ENCODE measurements at places on chromosomes 5 and 9. TPM values are rescaled to one million over a fixed set of nuclear protein-coding genes. Genes with fewer than 3 reads are reported as not detected.

- no peaks in the 10 kb centered on the region for H3K4me1 ChIP-seq
- H3K4me3 ChIP-seq: no peak overlapping the region
- H3K27ac ChIP-seq: no peak overlapping the region
- no peak for DNase-seq
- H3K27me3 ChIP-seq: no peaks in the 10 kb centered on the region
These were observed 23.9 kb upstream of the KDM4C start for GRCh38 chr9:6733831-6734230.

- H3K4me3 ChIP-seq: peak overlapping the region; percentile 69
- H3K36me3 ChIP-seq: peaks cover 3% of the 10 kb centered on the region
- DNase-seq: no peak
- H3K27me3 ChIP-seq: no peaks in the 10 kb centered on the region
- peak overlapping the region; percentile 14 for H3K27ac ChIP-seq
These were observed 16.4 kb upstream of the RUFY1 start for GRCh38 chr5:179533907-179534306.

DNA sequence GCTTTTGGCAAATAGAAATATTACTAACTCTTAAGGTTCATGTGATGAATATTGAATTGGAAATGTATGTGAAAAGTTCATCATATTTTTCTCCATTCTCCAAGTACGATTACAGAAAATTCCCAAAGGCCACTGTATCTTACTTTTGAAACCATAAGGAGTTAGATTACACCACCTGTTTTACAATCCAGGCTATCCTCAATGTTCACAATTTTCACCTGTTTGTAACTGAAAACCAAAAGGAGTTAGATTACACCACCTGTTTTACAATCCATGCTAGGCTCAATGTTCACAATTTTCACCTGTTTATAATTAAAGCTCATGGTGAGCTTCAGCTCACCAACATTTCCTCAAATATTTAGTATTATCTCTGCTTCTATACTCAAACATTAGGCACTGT, 188.0 kb downstream of the HCN1 start:
- H3K36me3 ChIP-seq: no peaks in the 10 kb centered on the region
- H3K4me1 ChIP-seq: no peaks in the 10 kb centered on the region
- H3K27ac ChIP-seq: no peak overlapping the region

DNA sequence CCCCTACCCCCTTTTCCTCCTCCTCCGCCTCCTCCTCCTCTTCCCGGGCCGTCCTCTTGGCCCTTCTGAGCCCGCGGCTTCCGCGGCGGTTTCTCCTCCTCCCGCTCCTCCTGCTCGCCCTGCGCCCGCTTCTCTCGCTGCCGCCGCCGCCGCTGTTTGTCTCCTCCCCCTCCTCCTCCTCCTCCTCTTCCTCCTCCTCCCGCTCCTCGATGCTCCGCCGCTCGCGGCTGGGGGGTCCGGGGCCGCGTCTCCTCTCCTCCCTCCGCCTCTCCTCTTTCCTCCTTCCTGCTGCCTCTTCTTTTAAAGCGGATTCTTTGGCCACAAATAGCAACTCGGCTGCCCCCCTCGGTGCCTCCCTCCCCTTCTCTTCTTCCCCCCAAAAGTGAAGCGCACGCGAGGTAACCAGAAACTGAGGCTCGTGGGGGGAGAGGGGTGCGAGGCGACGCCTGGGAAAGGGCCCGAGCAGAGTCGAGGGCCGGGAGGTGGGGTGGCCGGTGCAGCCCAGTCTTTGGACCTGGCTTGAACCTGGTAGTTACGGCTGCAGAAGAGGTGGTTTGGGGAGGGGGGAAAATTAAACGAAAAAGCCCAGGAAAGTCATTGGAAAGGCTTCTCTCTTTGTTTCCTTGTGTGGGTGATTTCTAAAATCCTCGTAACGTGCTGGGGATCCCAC, 1058.5 kb upstream of the DMAC1 start:
- no peaks in the 10 kb centered on the region for H3K36me3 ChIP-seq
- peaks cover 61% of the 10 kb centered on the region for H3K27me3 ChIP-seq
- DNase-seq: peak; percentile 21
- peak overlapping the region; percentile 70 for H3K4me3 ChIP-seq
- peaks cover 5% of the 10 kb centered on the region for H3K4me1 ChIP-seq

DNA sequence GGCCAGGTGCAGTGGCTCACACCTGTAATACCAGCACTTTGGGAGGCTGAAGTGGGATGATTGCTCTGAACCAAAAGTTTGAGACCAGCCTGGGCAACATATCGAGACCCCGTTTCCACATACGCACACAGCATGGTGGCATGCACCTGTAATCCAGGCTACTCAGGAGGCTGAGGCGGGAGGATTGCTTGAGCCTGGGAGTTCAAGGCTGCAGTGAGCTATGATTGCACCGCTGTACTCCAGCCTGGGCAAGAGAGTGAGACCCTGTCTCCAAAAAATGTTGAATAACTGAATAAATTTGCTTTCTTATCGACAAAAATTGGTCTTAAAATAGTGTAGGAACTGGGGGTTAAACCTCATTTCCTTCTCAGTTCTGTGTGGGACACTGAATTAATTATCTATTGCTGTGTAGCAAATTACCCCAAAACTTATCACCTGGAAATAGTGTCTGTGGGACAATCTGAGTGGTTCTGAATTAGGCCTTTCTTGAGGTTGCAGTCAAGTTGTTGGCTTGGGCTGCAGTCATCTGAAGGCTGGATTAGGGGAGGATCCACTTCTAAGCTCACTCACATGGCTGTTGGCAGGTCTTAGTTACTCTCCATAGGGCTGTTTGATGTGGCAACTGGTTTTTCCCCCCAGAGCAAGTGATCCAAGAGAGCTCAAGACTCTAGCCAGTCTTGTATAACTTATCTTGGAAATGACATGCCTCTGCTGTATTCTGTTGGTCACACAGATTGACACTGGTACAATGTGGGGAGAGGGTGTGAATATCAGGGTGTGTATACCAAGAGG, 2.0 kb downstream of the SNX30 start:
- H3K36me3 ChIP-seq: no peaks in the 10 kb centered on the region
- peaks cover 80% of the 10 kb centered on the region for H3K4me1 ChIP-seq
- peak overlapping the region; percentile 24 for H3K4me3 ChIP-seq
- no peaks in the 10 kb centered on the region for H3K27me3 ChIP-seq
- DNase-seq: peak; percentile 31
- H3K27ac ChIP-seq: peak overlapping the region; percentile 9

DNA sequence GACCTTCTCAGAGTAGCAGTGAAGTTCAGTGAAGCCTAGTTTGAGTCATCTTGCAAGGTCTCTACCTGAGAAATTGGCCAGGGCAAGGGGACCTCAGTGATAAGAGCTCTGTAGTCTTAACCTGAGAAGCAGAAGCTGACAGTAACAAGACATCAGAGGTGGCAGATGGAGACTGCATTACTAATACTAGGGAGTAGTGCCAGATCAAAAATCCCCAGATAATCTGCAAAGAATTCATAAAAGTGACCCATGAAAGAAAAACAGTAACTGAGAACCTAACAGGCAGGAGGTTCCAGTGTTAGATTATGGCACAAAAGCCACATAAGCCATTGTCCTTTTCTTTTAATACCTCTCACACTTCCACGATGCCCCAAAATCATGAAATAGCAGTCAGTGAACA, 175.5 kb downstream of the MUSK start:
- H3K36me3 ChIP-seq: no peaks in the 10 kb centered on the region
- no peak overlapping the region for H3K4me3 ChIP-seq
- no peaks in the 10 kb centered on the region for H3K4me1 ChIP-seq
- H3K27ac ChIP-seq: no peak overlapping the region
- no peak for DNase-seq

- no peaks in the 10 kb centered on the region for H3K27me3 ChIP-seq
- H3K36me3 ChIP-seq: no peaks in the 10 kb centered on the region
- no peak overlapping the region for H3K4me3 ChIP-seq
- no peak overlapping the region for H3K27ac ChIP-seq
These were observed 18.6 kb upstream of the TJP2 start for GRCh38 chr9:69155341-69156030.

- no peak for DNase-seq
- H3K4me3 ChIP-seq: no peak overlapping the region
- peaks cover 6% of the 10 kb centered on the region for H3K4me1 ChIP-seq
- H3K27ac ChIP-seq: no peak overlapping the region
- no peaks in the 10 kb centered on the region for H3K27me3 ChIP-seq
- no peaks in the 10 kb centered on the region for H3K36me3 ChIP-seq
These were observed 28.0 kb downstream of the MARCHF3 start for GRCh38 chr5:127002390-127002789.

DNA sequence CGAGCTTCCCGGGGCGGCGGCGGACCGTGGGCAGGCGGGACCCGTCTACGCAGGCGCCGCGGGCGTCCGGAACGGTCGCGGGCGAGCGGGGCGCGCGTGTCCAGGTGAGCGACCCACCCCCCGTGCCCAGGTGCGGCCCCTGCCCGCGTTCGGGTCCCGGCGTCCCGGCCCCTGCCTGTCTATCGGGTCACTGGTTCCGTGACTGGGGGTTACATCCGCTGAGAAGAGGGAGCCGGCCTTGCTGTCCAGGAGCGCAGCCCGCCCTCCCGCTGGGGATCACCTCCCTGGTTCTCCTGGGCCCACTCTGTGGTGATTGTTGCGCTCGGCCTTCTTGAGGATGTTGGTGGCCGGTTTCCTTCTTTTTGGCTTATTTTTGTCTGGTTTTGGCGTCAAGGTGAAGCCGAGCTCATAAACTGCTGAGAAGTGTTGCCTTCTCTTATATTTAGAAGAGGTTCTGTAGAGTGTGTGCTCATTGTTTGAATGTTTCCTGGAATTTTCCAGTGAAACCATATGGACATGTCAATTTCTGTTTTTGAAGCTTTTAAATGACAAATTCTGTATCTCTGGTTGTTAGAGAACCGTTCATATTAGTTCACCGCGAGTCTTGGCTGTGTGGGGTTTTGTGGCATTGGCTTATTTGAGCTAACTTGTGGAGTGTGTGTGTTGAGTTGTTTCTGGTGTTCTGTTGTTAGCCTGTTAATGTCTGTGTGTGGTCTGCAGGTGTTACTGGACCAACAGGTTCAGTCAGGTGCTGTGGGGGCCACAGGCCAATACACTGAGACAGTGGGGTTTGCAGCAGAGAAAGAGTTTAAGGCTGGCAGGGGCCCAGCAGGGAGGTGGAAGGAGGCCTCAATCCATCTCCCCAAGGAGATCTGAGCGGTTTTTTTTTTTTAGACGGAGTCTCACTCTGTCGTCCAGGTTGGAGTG, 621 bp downstream of the CEP72 start:
- peaks cover 4% of the 10 kb centered on the region for H3K27me3 ChIP-seq
- peak overlapping the region; percentile 94 for H3K4me3 ChIP-seq
- H3K4me1 ChIP-seq: peaks cover 37% of the 10 kb centered on the region

- DNase-seq: no peak
- no peak overlapping the region for H3K4me3 ChIP-seq
- no peaks in the 10 kb centered on the region for H3K36me3 ChIP-seq
- no peak overlapping the region for H3K27ac ChIP-seq
- H3K27me3 ChIP-seq: no peaks in the 10 kb centered on the region
These were observed 45.2 kb downstream of the RNF180 start for GRCh38 chr5:64210866-64211265.

GRCh38 chr5:132461569-132462070, 29.0 kb downstream of the IRF1 start:
- peaks cover 40% of the 10 kb centered on the region for H3K36me3 ChIP-seq
- no peaks in the 10 kb centered on the region for H3K27me3 ChIP-seq
- H3K27ac ChIP-seq: no peak overlapping the region
- DNase-seq: no peak
- no peak overlapping the region for H3K4me3 ChIP-seq

DNA sequence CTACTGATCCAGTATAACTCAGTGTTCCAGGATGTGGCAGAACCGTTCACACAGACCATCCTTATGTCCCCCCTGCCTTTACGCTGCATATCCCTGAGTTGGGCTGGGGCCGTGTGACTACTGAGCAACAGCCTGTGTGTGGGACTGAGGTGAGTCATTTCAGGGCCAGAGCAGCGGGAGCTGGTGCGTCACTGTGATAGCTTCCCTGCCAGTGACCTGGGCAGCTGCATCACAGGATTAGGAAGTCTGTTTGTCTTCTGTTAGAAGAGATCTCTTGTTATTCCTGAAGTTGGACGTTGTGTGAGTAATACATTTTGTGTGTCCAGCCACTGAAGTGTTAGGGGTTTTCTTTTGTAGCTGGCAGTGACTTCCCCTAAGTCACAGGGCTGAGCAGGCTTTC, 35.6 kb downstream of the TPPP start:
- H3K4me1 ChIP-seq: no peaks in the 10 kb centered on the region
- H3K27ac ChIP-seq: no peak overlapping the region
- no peak for DNase-seq
- H3K4me3 ChIP-seq: no peak overlapping the region
- H3K27me3 ChIP-seq: no peaks in the 10 kb centered on the region

- no peaks in the 10 kb centered on the region for H3K4me1 ChIP-seq
- H3K36me3 ChIP-seq: peaks cover 13% of the 10 kb centered on the region
- no peak overlapping the region for H3K27ac ChIP-seq
- no peaks in the 10 kb centered on the region for H3K27me3 ChIP-seq
- no peak overlapping the region for H3K4me3 ChIP-seq
These were observed 161.9 kb downstream of the ARSB start for GRCh38 chr5:78823196-78823595.

DNA sequence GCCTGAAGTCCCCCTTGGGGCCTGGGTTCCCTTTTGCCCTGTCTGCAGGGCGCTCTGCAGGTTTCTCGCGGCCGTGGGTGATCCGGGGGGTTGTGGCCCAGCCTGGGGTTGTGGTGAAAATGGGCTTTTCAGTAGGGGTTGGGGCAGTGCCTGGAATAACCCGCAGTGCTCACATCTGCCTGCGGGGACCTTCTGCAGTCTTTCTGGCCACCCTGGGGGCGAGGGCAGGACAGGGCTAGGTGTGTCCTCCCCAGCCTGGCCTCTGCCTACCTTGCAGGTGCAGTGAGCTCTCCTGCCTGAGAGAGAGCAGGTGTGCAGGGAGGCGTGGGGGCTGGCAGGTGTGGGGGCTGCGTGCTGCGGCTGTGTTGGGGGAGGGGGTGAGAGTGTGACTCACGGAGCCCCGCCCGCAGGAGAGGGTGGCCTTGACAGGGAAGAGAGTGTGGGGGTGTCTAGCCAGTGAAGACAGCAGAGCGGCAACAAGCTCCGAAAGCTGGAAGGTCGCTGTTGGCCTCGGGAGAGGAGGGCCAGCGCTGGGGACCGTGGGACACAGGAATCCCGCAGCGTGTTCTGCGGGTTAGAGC, 131.4 kb downstream of the MRPL36 start:
- no peak overlapping the region for H3K4me3 ChIP-seq
- H3K27ac ChIP-seq: no peak overlapping the region
- DNase-seq: peak; percentile 35
- peaks cover 10% of the 10 kb centered on the region for H3K4me1 ChIP-seq

The RBM22 gene
- 71.7 TPM for total RNA-seq

The CD180 gene
- total RNA-seq: not detected

The GRXCR2 gene
- not detected for total RNA-seq

The FBP2 gene
- not detected for total RNA-seq

The PRDM9 gene
- total RNA-seq: not detected

The SKIC3 gene
- total RNA-seq: 66.5 TPM
